ENCODE measurements at places on chromosomes 5 and 9.
A peak's percentile ranks its signal among the peaks of the same experiment; 100 is the strongest.

DNA sequence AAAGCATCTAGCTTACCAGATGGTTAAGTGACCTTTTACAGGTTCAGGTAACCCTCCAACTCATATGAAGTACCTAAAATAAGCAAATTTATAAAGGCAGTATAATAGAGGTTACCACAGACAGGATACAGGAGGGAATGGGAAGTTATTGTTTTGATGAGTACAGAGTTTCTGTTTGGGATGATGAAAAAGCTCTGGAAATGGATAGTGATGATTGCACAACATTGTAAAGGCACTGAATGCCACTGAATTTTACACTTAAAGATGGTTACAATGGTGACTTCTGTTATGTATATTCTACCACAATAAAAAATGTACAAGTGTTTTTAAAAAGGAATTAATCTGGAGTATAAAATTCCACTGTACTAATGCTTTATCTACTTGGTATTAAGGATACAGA is 75.0 kb upstream of the NIPBL start:
- DNase-seq = no peak

- no peak for DNase-seq
Measured at GRCh38 chr5:134255418-134256150, 29.7 kb upstream of the PPP2CA start.

- no peak for DNase-seq
Measured at GRCh38 chr9:120386390-120387131, 193.4 kb downstream of the CDK5RAP2 start.

DNA sequence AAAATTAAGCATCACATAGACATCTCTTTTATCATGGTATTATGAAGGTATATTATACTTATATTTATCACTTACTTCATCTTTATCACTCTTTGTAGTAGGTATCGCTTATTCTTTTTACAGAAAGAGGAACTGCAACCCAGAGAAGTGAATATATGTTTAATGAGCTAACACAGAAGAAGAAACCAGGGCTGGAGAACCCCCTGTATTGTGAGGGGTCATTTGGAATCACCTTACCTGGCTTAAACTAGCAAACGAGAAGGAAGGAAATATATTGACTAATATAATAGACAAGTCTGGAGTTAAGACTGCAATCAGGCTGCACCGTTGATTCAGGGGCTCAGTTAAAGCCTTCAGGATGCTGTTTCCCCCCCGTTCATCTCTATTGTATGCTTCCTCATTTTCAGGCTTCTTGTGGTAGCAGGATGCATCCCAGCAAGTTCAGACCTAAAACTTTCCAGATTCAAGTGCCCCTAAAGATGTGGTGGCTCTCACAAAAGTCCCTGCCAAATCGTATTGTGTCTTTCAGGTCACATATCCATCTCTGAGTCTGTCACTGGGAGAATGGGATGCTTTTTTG is 146.4 kb downstream of the GCNT1 start:
- no peak for DNase-seq

DNA sequence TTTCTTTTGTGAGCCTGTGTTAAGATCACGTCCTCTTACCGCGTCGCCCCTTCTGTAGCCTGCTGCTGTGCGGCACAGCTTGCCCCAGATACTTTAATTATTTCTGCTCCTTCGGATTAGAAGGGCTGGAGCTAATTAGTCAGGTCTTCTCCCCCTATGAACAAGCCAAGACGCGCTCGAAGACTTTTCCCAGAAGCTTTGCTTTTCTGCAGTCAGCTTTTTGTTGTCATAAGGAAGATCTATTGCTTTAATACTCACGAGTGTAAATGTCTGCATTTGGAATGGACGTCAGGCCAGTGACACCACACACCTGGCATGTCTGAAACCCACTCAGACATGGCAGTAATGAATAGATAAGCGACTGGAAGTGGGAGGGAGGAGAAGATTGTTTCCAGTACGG is 37.0 kb downstream of the PRUNE2 start:
- peak; percentile 68 for DNase-seq

DNA sequence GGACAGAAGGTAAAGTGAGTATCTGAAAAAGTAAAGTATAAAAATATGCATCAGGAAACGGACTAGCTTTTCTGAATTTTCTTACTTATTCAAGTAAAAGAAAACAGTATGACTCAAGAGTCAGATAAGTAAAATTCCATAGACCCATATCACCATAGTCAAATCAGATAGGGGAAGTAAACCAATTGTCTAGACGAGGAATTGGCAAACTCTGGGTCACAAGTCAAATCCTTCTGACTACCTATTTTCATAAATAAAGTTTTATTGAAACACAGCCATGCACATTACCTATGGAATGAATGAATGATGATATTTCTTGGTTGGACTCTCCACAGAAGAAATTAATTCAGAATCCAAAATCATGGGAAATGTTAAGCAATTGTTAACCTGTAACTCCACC is 59.1 kb upstream of the TMC1 start:
- DNase-seq = no peak

DNA sequence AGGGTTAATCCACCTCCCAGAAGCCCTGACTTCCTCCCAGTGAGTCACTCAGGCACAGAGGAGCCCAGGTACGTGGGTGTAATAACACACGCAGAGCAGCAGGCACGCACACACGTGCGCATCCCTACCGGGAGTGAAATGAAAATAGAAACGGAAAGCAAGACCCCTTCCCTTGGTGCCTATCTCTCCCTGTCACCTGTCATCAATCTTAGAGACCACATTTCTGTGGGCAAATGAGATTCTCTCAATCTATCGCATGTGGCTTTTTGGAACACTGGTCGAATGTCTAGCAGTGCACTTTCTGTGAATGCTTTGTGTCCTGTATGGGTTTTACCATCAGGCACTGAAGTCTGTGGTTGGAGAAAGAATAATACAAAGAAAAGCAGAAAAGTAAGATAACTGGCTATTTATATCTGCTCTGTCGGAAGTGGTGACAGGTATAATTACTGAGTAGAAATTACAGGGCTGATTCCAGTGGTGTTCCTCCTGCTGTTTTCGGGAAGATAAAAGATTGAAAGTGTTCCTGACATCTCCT is 137.7 kb upstream of the GRIA1 start:
- DNase-seq = no peak

DNA sequence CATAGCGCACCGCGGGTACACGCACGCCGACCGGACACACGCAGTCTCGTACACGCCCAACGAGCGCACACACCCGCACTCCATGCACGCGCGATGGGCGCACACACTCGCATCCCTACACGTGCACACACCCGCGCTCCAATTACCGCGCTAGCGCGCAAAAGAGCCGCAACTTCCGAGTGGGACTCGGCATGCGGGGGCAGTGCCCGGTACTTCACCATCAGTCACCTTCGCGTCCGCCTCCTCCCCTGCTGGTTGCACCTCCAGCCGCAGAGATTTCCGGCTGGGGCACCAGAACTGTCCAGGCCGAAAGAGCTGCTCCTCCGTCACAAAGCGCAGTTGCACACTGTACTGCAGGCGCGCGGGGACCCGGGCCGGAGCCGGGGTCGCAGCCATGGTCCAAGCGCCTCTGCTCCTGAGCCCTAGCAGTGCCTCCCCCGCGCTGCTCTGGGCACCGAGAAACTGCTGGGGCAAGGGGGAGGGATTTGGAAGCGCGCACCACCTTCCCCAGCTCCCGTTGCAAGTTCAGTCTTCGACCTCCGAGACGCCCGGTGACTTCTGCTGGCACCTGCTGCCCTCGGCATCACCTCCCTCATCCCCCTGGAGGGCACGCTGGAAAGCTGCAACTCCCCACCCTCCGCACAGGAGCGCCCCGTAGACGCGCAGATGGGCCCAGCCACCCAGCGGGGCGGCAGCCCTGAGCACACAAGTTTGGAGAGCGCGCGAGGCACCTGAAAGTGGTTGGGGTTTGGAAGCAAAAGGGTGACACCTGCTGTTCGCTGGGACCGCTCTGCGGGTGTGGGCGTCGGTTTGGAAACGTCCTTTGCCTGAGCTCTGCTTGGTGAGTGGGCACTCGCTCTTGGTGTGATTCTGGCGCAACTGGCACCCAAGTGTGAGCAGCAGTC is 337.4 kb upstream of the PUM3 start:
- DNase-seq = peak; percentile 73

- peak; percentile 1 for DNase-seq
Measured at GRCh38 chr9:124392871-124393460, 22.3 kb downstream of the PSMB7 start.

DNA sequence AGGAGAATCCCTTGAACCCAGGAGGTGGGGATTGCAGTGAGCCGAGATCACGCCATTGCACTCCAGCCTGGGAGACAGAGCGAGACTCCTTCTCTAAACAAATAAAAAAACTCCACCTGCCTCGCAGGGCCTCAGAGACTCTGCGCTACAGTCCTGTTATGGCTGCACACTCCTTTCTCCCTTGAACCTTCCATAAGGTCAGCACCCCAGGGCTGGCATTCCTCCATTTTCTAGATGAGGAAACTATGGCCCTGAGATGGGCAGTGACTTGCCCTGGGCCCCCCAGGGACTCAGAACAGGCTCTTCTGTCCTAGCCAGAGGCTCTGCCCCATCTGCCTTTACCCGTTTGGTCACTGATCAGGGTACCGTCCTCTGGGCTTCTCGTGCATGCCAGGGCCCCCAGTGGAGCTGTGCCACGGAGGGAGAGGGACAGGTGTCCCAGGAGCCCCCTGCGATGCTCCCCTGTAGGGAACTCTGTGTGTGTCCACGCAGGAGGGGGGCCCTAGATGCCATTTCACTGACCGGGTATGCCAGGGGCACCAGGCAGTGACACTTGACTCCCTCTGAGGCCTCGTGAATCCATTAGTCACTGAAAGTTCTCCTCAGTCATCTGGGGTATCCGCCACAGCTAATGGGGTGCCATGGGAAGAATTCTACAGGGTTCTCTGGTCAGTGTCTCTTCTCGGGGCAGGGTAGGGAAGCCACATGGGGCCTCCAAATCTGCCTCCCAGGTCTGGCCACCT is 16.2 kb downstream of the RALGDS start:
- DNase-seq = no peak

DNA sequence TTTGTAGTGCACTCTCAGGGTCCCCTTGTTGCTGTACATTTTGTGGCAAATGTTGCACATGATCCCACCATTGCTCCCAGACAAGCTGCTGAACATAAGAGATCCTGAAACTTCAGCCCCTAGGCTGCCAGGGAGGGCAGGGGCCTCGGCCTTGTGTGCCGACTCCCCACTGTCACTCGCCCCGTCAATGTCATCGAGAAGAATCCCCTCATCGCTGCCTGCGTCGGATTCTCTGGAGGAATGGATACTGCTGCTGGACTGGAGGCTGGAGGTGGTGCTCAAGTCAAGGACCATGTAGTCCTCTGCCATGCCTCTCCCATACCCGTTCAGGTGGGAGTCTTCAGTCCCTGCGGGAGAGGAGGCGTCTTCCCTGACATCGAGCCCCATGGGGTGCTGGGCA is 451.3 kb downstream of the BNC2 start:
- DNase-seq = no peak

- no peak for DNase-seq
Measured at GRCh38 chr9:99274016-99274415, 51.9 kb downstream of the SEC61B start.

DNA sequence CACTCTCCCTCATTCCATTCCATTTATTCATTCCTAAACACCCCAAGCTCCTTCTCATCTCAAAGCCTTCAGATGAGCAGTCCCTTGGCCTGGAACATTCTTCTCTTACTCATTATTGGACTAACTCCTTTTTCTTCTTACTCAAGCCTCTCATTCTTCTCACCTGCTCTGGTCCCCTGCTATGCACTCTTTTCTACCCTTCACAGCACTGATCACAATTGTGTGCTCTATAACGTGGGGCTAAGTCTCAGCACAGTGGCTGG is 212.4 kb downstream of the MAPKAP1 start:
- DNase-seq = no peak

DNA sequence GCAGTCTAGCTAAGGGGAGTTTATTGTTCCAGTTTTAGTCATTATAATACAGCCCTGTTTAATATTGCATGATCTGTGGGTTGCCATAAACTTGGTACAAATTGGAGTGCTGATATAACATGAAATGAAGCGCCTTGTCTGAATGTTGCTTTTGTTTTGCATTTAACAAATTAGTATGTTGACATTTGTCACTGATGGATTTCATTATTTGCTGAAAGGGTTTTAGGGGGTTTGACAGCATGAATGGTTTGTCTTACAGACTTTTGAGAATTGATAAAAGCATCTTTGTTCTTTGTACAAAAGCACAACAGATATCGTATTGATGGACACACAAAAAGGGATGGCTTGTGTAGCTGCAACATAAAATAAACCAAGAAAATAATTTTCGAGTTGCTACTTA is 178.3 kb downstream of the AOPEP start:
- peak; percentile 79 for DNase-seq

- DNase-seq = peak; percentile 14
Measured at GRCh38 chr9:131503626-131504465, 1.1 kb downstream of the POMT1 start.

DNA sequence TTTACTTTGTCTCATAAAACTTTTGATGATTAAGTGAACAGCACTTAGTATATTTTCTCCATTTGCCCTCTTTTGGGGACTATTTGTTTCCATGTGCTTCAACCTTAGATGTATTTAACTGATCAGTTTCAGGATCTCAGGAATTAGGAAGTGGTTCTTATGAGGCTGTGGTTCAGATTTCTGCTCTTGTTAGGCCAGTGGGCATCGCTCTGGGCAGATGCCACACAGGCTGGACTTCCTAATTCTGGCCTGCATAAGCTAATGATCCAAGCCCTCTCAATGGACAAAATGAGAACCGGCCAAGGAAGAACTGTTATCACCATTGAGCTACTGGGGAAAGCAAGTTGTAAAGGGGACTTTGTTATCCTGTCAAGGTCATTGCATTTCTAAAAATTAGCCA is 6.9 kb downstream of the ARHGAP26 start:
- DNase-seq = no peak

DNA sequence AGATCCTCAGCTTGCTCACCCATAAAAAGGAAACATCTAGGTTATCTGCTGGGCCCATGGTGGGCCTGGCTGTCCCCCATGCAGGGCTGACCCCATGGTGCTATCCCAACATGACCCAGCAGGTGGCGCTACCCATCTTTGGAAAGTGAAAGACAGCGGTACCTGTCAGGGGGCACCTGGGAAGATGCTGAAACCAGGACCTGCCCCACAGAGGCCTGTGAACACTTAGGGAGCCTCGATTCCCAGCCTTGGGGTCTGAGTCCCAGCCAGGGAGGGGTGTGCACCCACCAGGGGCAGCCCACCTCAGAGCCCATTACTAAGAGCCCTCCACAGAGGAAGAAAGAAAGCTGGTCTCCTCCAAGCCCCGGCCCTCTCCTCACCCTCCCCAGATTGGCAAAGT is 46.6 kb upstream of the IPPK start:
- DNase-seq = peak; percentile 24

DNA sequence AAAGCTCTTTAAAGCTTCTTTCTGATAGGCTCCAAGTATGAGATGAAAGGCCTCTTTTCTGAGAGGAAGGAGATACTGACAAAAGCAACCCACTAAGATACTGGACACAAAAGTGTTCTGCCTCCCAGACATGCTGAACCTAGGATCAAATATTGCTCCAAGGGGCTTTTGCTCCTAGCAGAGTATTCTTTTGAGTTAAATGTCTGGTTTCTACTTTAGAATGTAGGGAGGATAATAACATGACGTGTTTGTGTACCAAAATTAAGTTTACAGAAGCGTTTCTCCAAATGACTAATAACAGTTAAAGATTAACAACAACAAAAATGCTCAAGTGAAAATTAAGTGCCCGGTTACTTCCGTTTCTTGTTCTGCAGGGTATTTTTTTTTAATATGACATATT is 2293.3 kb upstream of the C9orf72 start:
- no peak for DNase-seq

GRCh38 chr5:65229841-65230240 is 251.9 kb downstream of the ADAMTS6 start:
- DNase-seq = no peak
